ENCODE measurements at places on chromosomes 11 and 22.

DNA sequence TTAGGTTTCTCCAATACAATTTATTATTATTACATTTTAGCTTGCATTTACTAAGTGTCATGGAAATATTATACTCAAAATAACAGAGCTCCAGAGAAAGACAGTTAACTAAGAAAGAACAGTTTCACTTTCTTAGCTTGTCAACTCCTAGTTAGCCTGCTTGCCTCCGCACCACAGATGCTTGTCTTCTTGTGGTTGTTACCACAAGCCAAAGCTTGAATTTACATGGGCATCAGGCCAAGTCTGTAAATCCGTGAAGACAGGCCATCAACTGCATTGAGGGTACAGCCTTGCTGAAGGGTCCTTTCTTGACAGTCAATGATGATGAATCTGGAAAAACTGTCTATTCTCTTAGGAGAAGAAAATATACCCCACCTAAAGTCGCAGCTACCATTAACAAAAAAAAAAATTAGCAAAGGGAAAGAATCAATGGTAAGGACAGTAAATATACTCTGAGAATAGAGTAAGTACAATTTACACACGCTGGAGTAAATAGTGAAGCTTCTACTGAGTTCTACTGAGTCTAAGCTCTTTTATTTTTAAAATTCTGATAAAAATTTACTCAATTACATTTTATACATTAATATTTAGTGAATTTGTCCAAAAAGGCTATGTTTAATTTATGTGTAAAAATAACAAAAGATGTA is 15.6 kb upstream of the DENND5A start:
- no peak for DNase-seq

DNA sequence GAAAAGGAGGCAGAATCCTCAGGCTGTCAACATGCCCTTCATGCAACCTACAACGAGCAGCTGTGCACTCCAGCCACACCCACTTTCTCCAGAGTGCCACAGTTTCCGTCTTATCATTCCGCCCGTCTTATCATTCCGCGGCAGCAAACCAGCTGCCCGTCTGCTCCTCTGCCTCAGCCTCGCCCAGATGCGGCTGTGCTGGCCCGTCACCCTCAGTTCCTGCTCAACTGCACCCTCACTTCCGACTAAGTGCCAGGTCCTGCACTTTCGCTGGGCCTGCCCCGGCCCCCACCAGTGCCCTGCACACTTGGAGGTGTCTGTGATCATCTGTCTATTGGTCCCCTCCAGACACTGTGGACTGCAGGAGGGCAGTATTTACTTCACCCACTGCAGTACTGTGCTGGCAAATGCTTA is 43.7 kb downstream of the MICAL3 start:
- no peak for DNase-seq

DNA sequence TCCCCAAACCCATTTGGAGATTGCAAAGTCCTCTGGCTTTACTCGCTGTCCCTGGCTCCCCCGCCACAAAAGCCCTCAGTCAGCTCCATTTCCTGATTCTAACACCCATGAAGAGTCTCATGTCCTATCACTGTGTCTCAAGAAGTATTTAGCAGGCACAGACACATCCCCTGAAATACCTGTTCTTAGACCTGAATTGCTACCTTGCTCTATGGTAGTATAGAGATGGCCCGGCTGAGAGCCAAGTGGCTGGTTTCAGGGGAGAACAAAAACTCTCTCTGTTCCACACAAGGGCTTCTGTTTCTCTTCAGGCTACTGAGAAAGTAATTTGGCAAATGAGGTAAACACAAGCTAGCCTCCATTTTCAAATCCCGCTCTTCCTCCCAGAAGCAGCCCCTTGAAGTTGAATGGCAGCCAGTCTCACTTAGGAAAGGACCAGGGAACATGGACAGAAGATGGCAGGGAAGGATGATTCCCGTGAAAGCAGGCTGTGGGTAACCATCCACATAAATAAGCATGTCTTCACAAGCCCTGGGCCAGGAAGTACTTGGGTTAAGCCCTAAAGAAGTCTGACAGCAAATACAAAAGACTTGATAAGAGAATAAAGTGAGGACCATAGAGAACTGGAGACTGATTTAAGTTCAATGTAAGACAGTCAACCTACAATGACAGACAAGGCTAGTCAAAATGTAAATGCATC is 137.8 kb downstream of the C11orf58 start:
- no peak for DNase-seq

GRCh38 chr11:73996161-73996747 is 12.6 kb downstream of the UCP3 start:
- no peak for DNase-seq

- no peak for DNase-seq
Observed at GRCh38 chr11:129225190-129225589, 33.1 kb upstream of the ARHGAP32 start.

DNA sequence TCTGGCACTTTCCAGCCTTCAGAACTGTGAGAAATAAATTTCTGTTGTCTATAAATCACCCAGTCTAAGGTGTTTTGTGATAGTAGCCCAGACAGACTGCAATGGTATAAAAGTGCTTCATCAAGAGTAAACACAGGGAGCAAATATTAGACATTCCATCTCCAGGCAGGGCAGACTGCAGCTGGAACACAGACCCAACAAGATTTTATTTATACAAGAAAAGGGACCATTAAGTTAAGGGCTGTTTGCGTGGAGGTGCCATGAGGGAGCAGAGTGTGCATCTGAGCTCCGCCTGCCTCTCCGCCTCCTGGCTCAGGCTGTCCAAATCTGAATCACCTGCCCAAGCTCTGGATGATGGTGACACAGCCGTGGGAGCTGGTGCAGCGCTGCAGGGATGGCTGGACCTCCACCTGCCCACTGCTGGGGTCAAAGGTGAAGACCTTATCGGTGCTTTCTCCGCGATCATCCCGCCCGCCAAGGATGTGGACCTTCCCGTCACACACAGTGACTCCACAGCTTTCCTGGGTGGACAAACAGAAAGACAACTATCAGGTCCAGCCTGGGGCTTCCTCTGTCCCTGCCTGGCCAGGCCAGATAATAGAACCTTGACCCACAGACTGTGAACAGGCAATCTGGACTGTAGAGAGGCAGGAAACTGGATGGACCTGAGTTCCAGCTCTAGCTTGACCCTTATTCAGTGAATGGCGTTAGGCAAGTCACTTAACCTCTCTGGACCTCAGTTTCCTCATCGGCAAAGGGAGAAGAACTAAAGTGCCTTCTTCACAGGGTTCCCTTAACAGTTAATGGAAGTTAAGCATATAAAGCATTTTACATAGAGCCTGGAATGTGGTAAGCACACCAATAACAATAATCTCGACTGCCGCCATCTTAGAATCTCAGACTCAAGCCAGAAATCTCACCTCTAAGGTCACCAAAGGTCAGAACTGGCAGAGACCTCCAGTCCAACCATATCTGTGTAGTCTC is 10.5 kb downstream of the KLHL35 start:
- no peak for DNase-seq

DNA sequence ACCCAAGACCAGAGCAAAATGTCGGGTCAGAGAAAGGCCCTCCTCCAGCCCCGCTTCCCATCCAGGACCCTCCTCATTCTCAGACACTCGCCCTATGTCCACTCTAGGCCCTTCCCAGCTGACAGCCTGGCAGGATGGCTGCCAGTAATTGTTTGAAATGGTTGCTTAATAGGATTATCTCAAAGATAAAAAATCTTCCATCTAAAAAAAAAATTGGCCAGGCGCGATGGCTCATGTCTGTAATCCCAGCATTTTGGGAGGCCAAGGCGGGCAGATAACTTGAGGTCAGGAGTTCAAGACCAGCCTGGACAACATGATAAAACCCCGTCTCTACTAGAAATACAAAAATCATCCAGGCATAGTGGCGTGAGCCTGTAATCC is 32.4 kb downstream of the SCGB1A1 start:
- DNase-seq, result no peak
